ENCODE measurements at places on chromosomes 1 and 21.

DNA sequence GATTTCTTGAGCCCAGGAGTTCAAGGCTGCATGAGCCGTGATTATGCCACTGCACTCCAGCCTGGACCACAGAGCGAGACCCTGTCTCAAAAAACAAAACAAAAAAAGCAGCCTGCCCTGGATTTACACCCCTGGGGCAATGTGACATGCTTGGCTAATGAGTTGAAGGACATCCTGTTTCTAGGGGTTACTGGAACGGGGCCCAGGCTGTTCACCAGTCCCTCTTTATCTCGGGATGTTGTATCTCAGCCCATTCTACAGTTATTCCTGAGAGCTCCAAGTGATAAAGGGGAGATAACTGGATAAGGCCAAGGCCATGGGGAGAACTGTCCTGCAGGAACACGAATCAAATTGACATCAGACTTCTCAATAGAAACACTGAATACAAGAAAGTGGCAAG, 21.7 kb upstream of the S100A2 start:
- DNase-seq: no peak

DNA sequence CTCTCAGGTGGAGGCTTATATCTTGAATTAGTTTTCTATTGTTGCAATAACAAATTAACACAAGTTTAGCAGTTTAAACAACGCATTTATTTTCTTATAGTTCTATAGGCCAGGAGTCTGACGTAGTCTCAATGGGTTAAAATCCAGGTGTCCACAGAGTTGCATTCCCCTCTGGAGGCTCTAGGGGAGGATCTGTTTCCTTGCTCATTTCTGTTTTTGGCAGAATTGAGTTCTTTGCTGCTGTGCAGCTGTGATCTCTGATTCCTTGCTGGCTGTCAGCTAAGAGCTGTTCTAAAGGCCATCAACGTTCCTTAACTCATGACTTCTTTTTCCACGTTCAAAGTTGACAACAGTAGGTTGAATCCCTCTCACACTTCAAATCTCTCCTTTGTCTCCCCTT, 31.8 kb downstream of the S100A10 start:
- no peak for DNase-seq

- DNase-seq: no peak
Observed at GRCh38 chr1:208137193-208137592, 107.0 kb downstream of the PLXNA2 start.

GRCh38 chr1:119276558-119276957, 92.0 kb upstream of the HAO2 start:
- no peak for DNase-seq

DNA sequence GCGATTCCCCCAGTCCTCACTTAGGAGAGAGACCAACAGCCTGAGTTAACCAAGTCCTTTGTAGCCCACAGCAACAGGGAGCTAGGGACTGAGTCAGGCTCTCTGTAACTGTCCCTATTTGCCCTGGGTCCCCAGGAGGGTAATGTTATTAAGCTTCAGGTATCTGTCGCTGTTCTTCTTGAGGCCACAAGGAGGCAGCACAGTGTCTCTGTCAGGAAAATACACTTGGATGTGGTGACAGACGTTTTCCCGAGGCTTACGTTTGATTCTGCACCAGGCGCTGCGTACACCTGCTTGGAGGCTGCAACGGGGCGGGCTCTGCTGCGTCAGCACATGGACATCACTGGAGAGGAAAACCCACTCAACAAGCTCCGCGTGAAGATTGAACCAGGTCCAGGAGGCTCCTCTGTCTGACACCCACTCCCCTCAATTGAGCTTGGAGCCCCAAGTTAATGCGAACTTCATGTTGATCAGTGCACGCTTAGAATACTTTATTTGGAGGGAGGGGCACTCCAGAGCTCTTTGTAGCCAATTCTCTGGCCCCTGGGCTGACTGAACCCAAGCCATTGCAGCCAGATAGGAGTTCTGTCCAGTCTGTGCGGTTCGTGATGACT, 10.7 kb upstream of the ELF3 start:
- DNase-seq: no peak

GRCh38 chr1:198867182-198867581, 228.3 kb downstream of the PTPRC start:
- DNase-seq: no peak

- no peak for DNase-seq
Observed at GRCh38 chr1:34696230-34696629, 58.6 kb upstream of the GJB5 start.

Data from substantia nigra (tissue), 51 donors.